ENCODE measurements at places on chromosomes 4 and X.

DNA sequence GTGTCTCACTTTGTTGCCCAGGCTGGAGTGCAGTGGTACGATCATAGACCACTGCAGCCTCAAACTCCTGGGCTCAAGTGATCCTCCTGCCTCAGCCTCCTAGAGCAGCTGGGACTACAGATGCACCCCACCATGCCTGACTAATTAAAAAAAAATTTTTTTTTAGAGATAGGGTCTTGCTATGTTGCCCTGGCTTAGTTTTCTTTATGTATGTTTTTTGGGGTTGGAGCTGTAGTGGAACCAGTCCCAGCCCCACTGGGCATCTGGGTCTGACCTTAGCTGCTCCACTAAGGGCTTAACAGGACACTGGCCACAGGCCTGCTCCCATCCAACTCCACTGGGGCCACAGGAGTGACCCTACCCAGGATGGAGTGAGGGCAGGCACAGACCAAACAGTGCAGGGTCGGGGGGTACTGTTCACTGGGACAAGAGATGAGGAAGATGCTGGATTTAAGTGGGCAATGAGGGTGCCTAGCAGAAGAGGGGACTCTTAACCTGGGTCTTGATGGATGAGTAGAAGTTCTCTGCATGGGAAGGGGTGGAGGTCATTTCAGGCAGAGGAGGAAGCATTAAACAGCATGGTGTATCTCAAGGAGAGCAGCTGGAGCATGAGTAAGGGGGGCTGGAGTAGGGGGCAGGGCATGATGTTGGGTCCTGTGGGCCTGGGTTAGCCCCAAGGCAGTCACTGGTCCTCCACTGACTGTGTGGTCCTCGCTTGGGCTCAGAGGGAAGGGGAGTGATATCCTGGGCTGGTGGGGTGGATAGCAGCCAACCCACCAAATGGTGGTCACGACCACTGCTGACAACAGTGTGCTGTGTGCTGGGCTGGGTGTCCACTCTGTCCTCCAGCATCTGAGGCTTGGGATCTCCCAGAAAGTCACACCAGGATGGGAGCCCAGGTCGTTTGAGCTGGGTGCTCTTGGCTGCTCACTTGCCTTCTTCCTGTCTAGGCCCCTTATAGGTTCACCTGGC lies 24.1 kb upstream of the ADD1 start:
- DNase-seq = no peak

DNA sequence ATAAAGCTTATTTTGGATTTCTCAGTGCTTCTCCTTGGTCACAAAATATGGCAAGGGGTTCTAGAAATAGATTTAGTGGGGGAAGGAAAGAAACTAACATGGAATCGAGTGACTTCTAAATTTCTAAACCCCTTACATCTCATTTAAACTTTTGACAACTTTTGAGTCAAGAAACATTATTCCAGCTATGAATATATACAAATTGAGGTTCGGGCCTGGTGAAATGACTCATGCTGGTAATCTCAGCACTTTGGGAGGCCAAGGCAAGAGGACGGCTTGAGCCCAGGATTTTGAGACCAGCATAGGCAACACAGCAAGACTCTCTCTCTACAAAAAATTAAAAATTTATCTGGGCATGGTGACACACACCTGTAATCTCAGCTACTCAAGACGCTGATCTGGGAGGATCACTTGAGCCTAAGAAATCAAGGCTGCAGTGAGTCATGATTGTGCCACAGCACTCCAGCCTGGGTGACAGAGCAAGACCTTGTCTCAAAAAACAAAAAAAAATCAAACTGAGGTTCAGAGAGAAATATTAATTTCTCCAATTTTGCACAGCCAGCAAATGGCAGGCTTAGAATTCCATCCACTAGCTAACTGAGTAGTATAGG lies 99.8 kb downstream of the ANXA3 start:
- no peak for DNase-seq

- no peak for DNase-seq
Measured at GRCh38 chr4:124867536-124867935, 155.0 kb upstream of the ANKRD50 start.

DNA sequence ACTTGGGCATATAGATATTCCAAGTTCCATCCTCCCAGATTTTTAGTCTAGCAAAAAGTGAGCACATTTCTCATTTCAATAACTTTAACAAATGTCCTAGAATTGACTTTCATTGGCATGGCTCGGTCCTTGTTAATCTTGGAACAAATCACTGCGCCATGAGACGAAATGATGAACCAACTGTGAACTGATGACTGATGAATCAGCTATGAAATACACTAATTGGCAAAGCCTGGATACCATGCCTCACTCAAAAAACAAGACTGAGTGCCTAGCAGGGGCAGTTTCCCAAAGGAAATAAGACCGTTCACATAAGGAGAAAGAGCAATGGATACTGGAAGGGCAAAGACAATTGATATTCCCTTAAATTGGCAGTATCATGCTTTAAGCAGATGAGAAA lies 248.6 kb upstream of the VEGFC start:
- no peak for DNase-seq

DNA sequence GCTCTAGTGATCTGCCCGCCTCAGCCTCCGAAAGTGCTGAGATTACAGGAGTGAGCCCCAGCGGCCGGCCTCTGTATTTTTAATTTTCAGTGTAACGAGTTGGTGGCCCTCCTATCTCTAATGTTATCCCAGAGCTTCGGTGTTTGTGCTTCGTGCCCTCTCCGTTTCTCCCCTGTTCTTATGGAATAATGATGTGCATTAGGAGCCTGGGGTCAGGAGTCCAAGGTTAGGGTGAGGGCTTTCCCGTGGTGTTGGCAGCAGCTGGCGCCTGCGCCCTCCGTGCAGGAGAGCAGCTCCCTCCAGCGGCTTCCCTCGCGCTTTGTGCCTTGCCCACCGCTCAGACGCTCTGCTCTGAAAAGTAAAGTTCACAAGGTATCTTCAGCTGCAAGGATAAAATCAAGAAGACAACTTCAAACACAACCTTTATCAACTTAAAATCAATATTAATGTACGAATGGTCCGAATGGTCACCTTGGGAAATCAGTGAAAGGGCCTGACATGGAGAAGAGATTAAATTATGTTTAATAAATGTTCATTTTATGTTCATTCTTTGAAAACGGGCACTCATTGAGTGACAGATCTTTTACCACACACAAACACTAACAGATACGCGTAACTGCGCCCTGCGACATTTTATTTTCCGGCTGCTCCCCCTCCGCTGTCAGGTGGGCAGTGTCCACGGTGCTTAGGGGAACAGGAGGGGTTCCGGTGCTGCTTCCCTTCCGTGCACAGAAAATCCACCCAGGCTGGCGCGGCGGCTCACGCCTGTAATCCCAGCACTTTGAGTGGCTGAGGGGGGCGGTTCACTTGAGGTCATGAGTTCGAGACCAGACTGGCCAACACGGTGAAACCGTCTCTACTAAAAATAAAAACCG lies 62.4 kb downstream of the TRAPPC11 start:
- no peak for DNase-seq

GRCh38 chr4:184188443-184189400 lies 29.0 kb downstream of the ENPP6 start:
- DNase-seq = no peak

DNA sequence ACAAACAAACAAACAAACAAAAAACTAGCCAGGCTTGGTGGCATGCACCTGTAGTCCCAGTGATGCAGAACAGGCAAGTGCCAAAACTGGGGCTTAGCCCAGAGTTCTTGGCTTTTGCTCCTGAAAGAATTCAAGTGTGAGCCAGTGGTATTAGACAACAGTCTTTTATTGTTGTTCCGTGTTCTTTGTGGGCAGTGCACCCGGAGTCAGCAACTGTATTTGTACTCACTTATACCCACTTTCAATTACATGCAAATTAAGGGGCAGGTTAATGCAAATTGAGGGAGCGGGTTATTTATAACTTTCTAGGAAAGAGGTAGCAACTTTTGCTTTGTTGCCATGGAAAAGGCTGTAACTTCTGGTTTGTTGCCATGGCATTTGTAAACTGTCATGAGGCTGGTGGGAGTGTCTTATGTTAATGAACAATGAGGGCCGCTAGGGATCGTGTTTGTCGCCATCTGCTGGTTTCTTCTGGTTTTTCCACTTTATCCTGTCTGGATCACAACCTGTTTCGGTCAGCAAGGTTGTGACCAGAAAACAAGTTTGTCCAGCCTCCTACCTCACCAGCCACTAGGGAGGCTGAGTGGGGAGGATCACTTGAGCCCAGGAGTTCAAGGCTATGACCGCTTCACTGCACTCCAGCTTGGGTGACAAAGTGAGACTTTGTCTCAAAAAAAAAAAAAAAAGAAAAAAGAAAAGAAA lies 88.8 kb upstream of the ESX1 start:
- peak; percentile 43 for DNase-seq

- no peak for DNase-seq
Measured at GRCh38 chrX:133493366-133493765, 78.1 kb upstream of the GPC4 start.

DNA sequence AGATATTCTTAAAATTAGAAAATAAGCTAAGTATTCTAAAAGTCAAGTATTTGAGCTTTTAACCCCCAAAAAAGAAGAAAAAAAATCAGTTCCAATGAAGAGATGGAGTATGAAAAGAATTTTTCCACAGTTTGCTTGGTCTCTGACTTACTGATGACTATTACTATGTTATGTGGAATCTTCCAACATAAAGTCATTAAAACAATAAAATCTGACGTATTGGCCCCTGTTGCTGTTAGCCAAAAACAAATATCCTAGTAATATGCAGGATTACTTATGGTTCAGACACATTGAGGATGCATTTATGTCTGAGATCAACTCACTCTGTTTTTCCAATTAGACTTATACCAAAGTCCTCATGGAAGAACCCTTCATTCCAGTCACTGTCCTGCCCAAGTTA lies 517.2 kb upstream of the ADGRL3 start:
- DNase-seq = no peak

- no peak for DNase-seq
Measured at GRCh38 chr4:158540125-158540907, 18.6 kb downstream of the RXFP1 start.

DNA sequence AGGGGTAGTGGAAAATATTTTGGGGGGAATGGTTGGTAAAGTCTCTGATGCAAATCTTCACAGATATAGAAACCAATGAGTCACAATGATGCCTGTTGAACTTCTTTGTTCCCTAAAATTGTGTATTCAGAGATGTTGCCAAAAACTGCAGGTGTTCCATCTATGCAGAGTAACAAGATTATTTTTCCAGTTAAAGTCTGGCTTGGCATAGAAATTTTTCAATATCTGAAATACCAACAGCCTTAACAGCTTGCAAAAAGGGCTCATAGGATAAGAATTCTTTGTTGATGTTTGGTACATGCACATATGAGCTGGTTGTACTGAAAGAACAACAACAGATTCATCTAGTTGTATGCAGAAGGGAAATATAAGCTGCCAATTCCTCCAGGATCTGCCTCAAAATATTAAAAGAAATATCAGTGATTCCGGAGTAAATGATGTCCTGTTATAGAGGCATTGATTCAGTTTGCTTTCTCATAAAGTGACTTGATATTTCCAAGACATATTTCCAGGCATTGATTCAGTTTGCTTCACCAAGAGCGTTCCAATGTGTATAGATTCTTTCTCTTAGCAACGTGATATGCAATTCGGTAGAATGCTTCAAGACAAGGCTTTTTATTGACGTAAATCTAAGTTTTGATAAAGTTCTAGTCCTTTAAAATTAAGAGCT lies 564.4 kb downstream of the TMA16 start:
- DNase-seq = no peak

- DNase-seq = no peak
Measured at GRCh38 chr4:164212714-164213113, 541.2 kb upstream of the SMIM31 start.

Measured in COLO829 (cell line).